8988T (cell line): ENCODE measurements at places on chromosomes 7 and 10.

DNA sequence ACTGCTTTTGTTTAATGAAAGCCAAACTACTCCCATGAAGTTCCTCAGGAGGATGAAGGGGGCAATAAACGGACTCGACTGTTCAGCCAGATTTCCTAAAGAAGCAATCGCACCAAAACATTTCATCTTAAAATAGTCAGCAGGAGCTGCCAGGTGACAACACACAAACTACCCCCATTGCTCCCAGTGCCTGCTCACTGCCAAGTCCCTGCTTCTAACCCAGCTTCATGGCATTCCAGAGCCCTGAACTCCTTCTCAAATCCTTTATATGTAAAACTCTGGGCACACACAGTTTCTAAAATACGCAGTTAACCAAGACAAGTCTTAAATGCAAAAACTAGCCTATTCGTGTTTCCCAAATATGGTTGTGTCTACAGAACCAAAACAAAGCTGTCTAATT, 110.0 kb downstream of the SORBS1 start:
- DNase-seq = no peak

GRCh38 chr10:119231654-119232053, 24.3 kb downstream of the GRK5 start:
- DNase-seq = no peak

DNA sequence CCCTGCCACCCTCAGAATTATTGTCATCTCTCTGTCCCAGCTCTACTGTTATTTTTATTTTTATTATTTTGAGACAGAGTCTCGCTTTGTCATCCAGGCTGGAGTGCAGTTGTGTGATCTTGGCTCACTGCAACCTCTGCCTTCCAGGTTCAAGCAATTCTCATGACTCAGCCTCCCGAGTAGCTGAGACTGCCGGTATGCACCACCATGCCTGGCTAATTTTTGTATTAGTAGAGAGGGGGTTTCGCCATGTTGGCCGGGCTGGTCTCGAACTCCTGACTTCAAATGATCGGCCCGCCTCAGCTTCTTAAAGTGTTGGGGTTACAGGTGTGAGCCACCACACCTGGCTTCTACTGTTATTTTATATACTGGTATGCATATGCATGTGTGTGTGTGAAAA, 11.0 kb downstream of the CALHM2 start:
- no peak for DNase-seq

- DNase-seq = peak; percentile 34
Observed at GRCh38 chr10:43287056-43288007, 20.5 kb upstream of the RASGEF1A start.

- no peak for DNase-seq
Observed at GRCh38 chr7:151777908-151778670, 98.8 kb downstream of the PRKAG2 start.

GRCh38 chr7:151008511-151009323, 15.6 kb downstream of the ATG9B start:
- peak; percentile 94 for DNase-seq

- DNase-seq = no peak
Observed at GRCh38 chr10:11538834-11539190, 72.6 kb downstream of the USP6NL start.

DNA sequence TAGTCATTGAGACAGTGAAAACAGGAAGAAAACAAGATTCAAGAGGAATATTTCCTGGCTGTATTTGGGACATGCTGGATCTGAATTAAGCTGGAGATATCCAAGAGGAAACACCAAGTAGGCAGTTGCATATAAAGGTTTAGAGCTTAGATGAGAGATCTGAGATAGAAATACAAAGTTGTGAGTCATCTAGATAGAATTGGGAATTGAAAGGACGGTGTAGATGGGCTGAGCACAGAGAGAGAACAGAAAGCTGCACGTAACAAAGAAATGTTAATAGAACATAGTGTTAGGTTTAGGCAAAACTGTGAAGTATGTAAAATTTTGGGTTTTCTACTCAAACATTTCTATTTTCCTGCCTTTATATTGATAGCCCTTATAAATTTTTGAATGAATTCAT, 218.5 kb upstream of the TMEM196 start:
- DNase-seq = no peak

DNA sequence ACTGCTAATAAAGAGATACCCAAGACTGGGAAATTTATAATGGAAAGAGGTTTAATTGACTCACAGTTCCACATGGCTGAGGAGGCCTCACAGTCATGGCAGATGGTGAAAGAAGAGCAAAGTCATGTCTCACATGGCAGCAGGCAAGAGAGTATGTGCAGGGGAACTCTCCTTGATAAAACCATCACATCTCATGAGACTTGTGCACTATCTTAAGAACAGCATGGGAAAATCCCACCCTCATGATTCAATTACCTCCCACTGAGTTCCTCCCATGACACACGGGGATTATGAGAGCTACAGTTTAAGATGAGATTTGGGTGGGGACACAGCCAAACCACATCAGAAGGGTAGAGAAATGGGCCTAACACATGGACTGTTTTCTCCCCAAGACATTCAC, 156.3 kb downstream of the CCDC71L start:
- no peak for DNase-seq

DNA sequence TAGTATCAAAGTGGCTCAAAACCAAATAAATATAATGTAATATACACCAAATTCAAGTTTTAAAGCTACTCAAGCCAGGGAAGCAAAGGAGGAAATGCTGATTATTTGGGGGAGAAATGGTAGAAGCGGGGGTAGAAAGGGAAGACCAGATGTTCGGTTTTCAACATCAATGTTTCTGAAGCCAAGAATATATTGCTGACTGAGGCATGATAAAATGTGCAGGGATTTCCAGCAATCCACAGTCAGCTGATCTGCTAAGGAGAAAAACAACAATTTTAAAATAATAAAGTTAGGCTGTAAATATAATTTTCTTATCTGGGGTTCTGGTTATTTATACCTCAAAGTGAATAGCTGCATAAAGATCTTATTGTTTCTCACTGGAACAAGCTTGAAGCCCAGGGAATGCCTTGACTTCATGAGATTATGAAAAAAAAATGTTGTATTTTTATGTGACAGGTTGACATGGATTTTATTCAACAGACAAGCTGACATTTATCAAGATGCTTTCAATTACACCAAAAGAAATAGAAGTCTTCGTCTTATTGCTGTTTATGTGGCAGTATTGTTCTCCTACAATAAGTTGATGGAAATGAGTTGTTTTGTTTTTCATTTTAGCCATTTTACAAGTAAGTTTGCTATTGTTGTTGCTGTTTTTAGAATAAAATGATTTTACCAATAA, 28.6 kb upstream of the BMPER start:
- no peak for DNase-seq

- DNase-seq = no peak
Observed at GRCh38 chr10:28677888-28678686, 766 bp downstream of the BAMBI start.

GRCh38 chr7:121697731-121698316, 175.1 kb upstream of the PTPRZ1 start:
- DNase-seq = no peak

DNA sequence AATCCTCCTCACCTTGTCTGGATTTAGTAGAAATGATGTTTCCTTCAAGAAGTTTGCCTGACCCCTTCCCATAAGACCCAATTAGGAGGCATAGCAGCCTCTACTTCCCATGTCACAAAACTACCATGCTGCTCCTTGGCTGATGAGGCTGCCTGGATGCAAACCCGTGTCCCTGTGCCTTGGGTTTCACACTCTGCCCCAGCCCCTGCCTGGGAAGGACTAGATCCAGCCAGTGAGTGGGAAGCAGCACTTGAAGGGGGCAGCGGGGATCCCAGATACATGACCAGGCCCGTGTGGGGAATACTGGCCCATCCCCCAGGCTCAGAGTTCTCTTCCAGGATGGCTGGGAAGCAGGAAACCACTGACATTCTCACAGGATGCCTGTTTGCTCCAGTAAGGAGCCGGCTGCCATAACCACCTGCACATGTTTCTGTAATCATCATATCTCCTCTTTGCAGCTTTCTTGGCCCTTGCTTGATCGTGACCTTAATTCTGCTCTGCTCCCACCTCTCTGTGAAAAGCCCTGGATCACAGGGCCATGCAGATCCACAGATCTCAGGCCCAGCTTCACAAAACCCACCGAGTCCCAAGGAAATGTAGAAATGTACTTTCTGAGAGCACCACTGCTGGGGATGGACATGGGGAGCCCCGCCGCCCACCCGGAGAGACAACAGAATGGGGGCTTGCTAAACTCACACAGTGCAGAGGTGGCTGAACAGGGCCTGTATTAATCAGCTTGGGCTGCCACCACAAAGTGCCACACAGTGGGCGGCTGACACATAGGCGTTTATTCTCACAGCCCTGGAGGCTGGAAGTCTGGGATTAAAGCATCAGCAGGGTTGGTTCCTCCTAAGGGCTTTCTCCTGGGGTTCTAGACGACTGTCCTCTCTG, 287.8 kb upstream of the IGFBP3 start:
- DNase-seq = no peak

DNA sequence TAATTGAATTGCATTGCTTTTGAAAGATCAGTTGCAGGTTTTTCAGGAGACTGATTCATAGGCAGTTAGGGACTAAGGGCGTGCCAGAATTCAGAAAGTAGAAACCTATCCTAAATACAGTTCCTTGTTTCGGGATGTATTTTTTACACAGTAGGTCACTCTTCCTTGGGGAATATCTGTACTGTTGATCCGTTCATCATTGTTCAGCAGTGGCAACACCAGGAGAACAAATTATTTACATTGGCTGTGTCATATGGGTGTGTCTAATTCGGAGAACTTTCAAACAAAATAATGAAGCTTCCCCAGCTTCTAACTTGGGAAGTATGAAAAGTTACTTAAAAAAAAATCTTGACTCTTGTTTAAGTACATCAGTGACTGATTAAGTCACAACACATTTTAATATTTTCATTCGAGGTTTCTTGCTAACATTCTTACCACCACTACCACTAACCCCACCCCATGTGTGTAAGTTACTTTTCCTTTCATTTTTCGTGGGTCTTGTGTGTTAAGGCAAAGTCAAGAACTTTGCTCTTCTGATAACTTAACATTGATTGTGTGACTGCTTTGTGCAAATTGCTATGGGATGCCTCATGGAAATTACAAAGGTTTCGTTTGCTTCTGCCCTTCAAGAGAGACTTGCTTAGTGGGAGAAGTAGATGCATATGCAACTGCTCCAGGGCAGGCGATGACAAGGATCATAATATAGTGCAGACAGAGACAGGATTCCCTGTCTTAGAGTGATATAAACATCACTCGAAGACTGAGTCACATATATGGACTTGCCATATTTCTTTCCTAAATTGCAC, 43.8 kb upstream of the RPA3 start:
- no peak for DNase-seq

GRCh38 chr7:155412416-155413253, 45.3 kb upstream of the EN2 start:
- peak; percentile 88 for DNase-seq

- no peak for DNase-seq
Observed at GRCh38 chr7:136391371-136391770, 414.2 kb upstream of the MTPN start.

DNA sequence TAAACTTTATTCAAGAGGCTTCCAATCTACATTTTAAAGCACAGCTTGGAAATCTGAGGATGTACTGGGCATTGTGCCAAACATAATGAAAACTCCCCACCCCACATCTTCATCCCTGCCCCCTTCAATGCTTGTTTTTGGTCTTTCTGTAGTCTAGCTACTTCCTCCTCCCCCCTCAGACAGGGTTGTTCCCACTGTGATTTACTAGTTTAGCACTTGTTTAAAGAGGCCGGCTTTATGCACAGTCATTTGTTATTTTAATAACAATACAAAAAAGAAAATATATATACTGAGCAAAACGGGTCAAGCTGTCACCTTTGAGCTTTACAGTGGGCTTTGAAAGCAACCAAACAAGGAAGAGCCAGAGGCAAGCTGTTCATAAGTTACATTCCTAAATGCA, 132.6 kb downstream of the CHRM2 start:
- no peak for DNase-seq

GRCh38 chr10:30813872-30814481, 184.4 kb upstream of the LYZL2 start:
- no peak for DNase-seq

DNA sequence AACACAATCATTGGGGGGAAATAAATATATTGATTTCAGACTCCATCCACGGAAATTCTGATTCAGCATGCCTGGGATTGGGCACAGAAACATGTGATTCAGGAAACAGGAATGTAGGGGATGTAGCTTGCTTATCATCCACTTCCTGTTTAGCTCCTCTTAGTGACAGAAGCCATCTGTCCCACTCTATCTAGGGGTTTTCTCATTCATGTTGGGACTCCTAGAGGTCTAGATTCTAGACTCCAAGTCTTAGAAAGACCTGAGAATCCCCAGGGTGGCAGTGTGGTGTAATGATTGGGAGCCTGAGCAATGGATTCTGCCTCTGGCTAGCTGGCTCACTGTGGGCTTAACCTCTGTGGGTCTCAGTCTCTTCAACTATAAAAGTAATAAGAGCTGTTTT, 67.9 kb downstream of the CDK1 start:
- no peak for DNase-seq

DNA sequence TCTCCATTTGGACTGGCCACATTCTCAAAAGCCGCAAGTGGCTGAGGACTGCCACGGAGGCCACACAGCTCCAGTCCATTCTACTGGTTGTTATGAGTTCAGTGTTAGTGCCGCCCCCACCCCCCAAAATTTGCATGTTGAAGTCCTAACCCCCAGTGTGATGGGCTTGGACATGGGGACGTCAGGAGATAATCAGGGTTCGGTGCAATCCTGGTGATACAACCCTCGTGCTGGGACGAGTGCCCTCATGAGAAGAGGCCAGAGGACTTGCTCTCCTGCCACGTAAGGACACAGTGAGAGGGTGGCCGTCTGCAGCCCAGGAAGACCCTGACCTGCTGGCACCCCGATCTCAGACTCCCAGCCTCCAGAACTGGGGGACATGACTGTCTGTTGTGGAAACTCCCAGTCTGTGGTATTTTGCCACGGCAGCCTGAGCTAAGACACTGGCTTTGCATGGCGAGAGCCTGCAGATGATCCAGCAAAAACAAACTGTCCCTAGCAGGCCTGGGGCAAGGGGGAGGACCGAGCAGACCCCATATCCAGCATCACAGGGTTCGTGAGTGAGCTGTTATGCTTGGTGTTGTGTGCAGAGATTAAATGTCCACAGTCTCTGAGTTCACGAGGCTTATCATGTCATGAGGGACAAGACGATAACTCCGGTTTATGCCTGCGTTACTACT, 41.5 kb upstream of the INSIG1 start:
- DNase-seq = no peak

- DNase-seq = no peak
Observed at GRCh38 chr7:50812094-50812493, 29.4 kb upstream of the GRB10 start.
